ENCODE measurements at places on chromosomes 11 and 22. TPM values are rescaled to one million over a fixed set of nuclear protein-coding genes. Genes with fewer than 3 reads are reported as not detected.
A peak's percentile ranks its signal among the peaks of the same experiment; 100 is the strongest.

- DNase-seq = peak; percentile 76
Observed at GRCh38 chr11:85810871-85811611, at the start of gene SYTL2. SYTL2 (minus strand) TSS chr11:85811141; CDS start chr11:85757725, 53,416 bp downstream.

DNA sequence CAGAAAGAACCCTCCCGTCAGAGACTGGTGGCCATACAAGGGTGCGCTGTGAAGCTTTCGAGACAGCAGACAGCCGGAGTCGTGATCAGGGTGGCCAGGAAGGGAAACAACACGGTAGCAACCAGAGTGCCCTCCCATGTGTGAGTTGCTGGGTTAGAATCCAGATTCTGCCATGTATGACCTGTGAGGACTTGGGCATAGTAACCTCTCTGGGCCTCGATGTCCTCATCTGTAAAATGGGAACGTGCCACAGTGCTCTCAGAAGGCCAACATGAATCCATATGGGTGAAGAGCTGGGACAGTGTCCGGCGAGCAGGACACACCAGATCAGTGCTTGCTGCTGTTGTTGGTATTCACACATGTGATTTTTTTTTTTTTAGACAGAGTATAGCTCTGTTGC, 7.6 kb upstream of the FGF3 start:
- no peak for DNase-seq

GRCh38 chr11:47130543-47130942, 46.1 kb downstream of the ARFGAP2 start:
- no peak for DNase-seq

DNA sequence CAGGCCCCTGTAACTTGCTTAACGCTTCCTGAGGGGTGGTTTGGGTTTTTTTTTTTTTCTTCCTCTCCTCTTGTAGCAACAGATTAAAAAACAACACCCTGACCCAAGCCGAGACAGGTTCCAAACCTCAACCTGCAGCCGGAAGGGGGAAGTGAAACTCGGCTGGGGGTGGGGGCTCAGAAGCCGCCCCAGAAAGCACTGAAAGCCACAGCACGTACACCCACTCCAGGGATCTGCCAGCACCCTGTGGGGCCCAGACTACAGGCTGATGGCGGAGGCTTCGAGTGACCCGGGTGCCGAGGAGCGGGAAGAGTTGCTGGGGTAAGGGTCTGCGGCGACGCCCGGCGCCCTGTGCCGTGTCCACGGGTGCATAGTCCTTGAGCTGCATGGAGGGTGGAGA, at the start of gene LSP1:
TSS of gene LSP1 (plus strand) at position 208 of the 400 bp plus-strand sequence. CDS start at position 269, 61 bp downstream.
- DNase-seq = no peak

Gene SLC22A8
- 0.72 TPM for total RNA-seq

GRCh38 chr22:26998129-26998528, 340.7 kb downstream of the MIAT start:
- DNase-seq = no peak

Gene KDM2A
- 44.1 TPM for total RNA-seq

Gene BBOX1
- 1.2 TPM for total RNA-seq

Gene MAPK8IP1
- 7.7 TPM for total RNA-seq

Gene SAC3D1
- total RNA-seq = 11.8 TPM

DNA sequence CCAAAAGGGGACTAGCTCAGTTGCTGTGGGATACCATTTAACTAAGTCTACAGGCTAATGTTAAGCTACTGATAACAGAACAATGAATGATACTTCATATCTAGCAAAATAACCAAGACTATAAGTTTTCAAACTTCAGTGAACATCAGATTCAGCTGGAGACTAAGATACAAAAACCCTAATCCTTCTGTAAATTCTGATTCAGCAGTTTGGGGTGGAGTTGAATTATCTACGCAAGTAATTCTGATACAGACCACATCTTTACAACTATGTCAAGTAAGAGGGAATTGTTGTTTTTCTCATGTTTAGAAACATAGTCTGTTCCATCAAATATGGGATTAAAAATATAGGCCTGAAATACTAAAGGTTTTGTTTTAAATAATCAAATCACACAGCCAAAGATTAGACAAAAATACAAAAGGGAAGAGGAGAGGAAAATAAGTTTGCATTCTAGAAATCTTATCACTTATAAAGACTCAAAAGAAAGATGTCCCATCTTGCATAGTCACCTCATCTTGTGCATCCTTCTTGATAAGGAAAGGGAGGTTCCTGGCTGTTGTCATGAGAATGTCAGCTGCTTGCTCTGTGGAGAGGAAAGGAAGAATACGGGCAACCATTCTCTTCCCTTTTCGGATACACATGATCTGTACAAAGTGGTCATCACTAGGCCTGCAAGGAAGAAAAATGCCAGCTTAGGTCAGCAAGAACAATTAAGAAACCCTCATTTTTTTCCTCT, 21.4 kb downstream of the PATL1 start:
- no peak for DNase-seq

Gene EMID1
- total RNA-seq = 8.2 TPM

DNA sequence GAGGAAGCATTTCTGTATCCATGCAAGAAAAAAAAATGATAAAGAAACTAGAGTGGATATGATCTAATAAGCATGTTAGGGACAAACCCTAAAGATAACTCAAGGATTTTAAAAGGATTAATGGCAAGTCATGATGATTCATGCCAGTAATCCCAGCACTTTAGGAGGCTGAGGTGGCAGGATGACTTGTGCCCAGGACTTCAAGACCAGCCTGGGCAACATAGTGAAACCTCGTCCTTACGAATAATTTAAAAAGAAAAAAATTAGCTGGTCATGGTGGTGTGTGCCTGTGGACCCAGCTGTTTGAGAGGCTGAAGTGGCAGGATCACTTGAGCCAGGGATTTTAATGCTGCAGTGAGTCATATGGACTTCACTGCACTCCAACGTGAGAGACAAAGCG, 145.5 kb upstream of the BLID start:
- DNase-seq = peak; percentile 84
